ENCODE measurements at places on chromosomes 16 and 17. TPM values are rescaled to one million over a fixed set of nuclear protein-coding genes. Genes with fewer than 3 reads are reported as not detected.

The HOXB1 gene
- not detected for total RNA-seq

The ABCA9 gene
- total RNA-seq, result 35.7 TPM

The KRT12 gene
- not detected for total RNA-seq

The JMJD8 gene
- total RNA-seq, result 52.8 TPM

The MT1M gene
- 40.7 TPM for total RNA-seq

The CLEC19A gene
- total RNA-seq, result not detected

The ZNF423 gene
- 19.7 TPM for total RNA-seq

The TLCD3A gene
- 9.4 TPM for total RNA-seq

The CD300LB gene
- 1.1 TPM for total RNA-seq

The PABPN1L gene
- total RNA-seq, result not detected

The DOC2B gene
- 4.9 TPM for total RNA-seq

DNA sequence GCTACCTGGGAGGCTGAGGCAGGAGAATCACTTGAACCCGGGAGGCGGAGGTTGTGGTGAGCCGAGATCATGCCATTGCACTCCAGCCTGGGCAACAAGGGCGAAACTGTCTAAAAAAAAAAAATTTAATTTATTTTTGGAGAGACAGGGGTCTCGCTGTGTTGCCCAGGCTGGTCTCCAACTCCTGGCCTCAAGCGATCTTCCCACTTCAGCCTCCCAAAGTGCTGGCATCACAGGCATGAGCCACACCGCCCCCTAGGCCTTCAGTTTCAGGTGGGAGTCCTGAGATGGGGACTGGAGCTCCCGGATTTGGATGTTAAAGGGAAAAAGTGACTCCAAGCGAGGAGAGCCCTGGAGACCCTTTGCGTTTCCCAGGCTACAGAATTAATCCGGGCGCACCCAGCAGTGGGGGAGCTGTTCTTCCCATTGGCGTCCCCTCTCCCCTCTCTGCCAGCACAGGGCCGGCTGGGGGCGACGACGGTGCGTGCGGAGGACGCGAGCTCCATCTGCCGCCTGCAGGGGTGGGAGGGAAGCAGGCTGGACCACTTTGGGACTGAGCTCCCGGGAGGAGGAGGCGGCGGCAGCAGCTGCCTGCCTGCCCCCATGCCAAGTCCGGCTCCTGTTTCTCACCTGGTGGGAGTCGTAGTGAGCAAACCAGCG lies 49.3 kb upstream of the USP7 start:
- no peak for DNase-seq

GRCh38 chr16:2022723-2023091 lies 3.1 kb downstream of the NPW start:
- DNase-seq, result no peak

DNA sequence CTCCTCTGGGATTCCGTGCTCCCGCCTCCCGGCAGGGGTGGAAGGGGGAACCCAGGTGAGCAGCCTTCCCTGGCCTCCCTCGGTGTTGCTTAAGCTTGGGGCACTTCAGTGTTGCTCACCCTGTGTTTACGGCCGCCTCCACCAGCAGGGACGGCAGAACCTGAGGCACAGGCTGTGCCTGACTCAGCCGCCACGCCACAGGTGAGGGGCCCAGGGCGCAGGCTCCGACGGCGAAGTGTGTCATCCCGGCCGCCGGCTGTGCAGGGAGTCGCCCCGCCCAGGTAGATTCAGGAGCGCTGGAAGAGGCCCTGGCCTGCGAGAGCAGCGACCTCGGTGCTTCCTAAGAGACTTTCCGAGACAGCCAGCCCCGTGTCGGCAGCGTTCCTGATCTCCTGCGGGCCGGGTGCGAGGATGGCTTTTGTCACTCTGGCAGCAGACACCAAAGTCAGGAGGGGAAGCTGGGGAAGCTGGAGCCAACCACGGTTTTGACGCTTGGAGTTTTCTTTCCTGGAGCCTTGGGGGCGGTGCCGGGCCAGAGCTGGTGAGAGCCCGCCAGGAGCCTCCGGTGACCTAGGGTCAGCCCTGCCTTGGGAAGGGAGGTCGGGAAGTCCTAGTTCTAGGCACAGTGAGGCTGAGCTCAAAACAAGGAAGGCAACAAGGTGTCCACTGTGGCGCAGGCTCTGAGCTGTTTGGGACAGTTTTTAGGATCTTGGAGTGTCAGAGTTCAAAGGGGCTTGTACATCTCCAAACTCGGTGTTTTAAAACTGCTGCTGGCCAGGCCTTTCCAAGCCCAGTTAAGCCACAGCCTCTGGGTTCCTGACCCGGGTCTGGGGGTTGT lies 2.1 kb downstream of the GSE1 start:
- no peak for DNase-seq

DNA sequence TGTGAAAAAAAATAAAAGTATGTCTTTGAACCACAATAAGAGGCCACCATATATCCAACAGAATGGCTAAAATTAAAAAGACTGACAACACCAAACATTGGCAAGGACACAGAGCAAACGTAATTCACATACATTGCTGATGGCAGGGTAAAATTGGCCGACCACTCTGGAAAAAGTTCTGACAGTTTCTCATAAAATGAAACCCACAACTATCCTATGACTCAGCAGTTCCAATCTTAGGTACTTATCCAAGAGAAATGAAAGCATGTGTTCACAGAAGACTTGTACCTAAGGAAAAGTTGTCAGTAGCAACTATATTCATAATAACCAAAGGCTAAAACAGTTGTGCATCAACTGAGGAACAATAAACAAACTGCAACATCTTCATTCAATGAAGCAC lies 357.3 kb upstream of the XYLT1 start:
- no peak for DNase-seq

DNA sequence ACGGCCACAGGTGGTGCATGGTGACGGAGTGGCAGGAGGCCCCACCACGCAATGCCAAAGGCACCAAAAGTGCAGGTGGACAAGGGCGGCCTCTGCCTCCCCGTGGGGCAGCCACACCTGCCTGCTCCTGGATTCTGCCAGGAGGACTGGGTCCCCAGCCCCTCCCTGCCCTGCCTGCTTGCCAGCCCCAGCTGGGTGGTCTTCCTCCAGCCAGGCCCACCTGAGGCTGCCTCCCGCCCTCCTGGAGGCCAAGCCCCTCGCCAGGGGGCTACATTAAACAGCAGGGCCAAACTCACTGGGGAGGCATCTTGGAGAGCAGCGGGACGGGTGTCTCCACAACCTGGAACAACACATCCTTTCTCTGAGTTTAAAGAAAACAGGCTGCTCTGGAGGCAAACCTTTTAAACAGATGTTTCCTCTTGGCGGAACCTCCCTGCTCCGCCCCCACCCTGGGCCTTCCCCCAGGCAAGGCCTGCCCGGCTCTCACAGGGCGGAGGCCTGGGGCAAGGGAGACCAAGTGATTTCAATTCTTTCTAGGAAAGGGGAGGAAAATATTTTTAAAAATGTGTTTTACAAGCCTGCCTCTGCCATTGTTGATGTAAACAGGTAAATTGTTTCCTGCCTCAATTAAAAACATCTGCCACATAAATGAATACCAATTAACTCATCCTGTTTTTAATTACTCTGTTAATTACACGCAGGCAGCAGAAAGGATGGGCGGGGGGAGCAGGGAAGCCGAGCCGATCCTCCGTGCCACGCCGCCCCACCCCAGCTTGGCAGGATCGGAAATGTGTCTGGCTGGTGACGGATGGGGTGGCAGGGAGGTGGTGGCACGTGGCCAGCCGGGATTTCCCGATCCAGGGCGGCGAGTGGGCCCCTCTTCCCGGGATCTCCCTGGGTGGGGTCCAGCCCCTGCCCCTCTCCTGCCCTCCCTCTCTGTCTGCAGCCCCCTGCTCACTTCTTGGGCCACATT lies 54.4 kb upstream of the PABPN1L start:
- DNase-seq, result peak; percentile 87

GRCh38 chr17:63956296-63956920 lies 16.3 kb downstream of the SCN4A start:
- no peak for DNase-seq

- DNase-seq, result no peak
Measured at GRCh38 chr17:63740464-63741142, 996 bp downstream of the STRADA start.

GRCh38 chr17:31433091-31433790 lies 41.8 kb downstream of the RAB11FIP4 start:
- no peak for DNase-seq

DNA sequence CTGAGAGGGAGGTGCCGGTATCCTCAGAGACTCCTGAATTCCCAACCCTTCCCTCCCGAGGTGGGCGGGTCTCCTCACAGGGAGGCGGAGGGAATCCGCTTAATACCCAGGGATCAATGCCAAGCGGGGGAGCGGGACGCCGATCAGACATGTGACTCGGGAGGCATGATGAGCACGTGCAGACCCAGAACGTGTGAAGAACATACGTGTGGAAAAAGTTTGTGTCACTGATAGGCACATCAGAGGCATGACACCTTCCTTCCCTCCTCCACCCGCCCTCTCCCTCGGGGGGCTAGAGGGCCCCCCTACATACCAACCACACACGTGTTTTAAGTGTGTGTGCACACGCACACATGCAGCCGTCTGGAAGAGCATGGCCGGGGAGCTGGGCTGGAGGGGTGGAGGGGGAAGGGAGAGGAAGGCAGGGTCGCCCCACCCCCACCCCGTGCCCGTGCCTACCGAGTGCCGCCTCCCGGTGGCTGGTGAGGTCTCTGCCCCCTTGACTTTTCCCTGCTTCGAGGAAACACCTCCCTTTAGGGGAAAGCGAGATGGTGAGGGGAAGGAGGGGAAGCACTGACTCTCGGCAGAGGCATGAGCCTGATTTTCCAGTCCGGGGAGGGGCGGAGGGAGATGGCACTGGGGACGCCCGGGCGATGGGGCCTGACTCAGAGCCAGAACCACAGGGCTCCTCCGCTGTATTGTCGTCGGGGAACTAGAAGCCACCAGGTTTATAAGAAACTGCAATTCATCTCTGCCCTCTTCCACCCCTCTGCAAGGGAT lies 12.1 kb upstream of the TBX21 start:
- no peak for DNase-seq

DNA sequence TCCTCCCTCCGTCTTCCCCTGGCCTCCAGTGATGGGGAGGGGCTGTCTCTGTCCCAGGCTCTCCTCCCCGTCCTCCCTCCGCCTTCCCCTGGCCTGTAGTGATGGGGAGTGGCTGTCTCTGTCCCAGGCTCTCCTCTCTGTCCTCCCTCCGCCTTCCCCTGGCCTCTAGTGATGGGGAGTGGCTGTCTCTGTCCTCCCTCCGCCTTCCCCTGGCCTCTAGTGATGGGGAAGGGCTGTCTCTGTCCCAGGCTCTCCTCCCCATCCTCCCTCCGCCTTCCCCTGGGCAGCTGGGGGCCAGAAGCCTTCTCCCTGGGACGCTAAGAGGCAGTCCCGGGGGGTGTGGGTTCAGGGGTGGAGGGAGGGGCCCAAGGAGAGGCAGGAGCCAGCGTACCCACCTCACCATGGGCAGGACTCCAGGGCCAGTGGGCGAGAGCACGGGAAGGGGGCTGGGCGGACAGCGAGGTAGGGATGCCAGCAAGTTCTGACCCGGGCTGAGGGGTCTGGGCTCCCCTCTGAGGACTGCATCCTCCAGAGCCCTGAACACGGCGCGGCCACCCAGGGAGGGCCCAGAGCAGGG lies 14.8 kb downstream of the UTS2R start:
- DNase-seq, result no peak

GRCh38 chr17:7132511-7133094 lies 18.0 kb upstream of the ASGR2 start:
- no peak for DNase-seq

DNA sequence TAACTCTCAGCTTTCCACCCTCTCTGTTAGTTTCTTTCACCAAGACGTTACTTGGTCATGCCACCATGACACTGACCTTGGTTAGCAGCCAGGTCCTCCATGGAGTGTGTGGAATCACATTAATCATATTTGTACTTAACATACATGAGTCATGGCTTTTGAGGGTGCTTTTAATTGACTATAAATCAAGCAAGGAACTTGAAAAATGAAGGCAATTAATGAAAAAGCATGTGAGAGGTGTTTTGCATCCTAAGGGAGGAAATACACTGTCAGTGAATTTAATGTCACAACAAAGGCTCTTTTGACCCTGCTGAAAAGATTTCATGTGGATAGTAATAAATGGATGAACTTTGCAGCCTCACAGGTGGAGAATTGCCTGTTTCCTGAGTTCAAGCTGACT lies 240.7 kb downstream of the CDH13 start:
- no peak for DNase-seq

DNA sequence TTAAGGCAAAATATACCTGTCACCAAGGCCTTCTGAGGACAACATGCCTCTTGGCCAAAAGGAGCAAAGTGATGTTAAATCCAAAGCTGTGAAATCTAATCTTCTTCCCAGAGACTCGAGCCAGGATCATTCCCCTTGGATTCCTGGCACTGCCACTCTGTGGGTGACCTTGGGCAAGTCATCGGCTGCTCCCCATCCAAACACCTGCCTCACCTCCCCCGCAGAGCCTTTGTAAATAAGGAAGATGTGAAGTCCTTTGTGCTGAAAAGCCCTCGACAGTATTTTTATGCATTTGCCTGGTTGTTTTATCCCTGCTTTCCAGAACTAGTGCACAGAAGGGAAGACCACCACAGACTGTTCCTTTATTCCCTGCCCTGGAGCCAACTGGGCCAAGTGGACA lies 5.4 kb upstream of the CEP295NL start:
- DNase-seq, result no peak

- DNase-seq, result no peak
Measured at GRCh38 chr16:17321824-17322223, 148.9 kb downstream of the XYLT1 start.

DNA sequence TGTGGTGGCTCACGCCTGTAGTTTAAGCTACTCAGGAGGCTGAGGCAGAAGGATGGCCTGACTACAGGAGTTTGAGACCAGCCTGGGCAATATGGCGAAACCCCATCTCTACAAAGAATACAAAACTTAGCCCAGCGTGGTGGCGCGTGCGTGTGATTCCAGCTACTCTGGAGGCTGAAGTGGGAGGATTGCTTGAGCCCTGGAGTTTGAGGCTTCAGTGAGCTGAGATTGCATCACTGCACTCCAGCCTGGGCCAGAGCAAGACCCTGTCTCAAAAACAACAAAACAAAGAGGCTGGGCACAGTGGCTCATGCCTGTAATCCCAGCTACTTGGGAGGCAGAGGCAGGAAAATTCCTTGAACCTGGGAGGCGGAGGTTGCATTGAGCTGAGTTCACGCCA lies 7.0 kb upstream of the CSNK1D start:
- no peak for DNase-seq

GRCh38 chr17:45342871-45343526 lies 26.2 kb upstream of the MAP3K14 start:
- peak; percentile 12 for DNase-seq

GRCh38 chr17:30292286-30292858 lies 628 bp upstream of the BLMH start:
- no peak for DNase-seq

GRCh38 chr17:74736513-74737298 lies at the start of gene RAB37:
Gene RAB37, plus strand, starts transcription at chr17:74737256. Its CDS starts 17 bp downstream, at chr17:74737273.
- no peak for DNase-seq

DNA sequence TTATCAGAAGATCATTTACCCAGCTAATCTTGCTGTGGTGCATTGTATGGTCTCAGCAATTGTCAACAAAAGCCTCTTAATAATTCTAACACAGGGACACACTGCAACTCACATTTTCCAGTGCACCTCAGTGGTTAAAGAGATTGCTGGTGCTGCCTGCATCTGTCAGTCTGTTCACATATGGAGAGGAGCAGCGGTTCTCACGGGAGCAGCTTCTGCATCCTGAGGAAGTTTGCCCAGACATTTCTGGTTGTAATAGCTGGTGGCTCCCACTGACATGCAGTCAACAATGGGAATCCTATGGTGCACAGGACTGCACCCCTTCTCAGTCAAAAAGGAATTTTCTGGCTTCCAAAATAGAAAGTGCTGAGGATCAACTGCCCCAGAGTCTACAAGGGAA lies 7.8 kb downstream of the GGA2 start:
- DNase-seq, result no peak

Data from sigmoid colon (tissue), 7 donors.